ENCODE measurements at places on chromosomes 11 and 22.

DNA sequence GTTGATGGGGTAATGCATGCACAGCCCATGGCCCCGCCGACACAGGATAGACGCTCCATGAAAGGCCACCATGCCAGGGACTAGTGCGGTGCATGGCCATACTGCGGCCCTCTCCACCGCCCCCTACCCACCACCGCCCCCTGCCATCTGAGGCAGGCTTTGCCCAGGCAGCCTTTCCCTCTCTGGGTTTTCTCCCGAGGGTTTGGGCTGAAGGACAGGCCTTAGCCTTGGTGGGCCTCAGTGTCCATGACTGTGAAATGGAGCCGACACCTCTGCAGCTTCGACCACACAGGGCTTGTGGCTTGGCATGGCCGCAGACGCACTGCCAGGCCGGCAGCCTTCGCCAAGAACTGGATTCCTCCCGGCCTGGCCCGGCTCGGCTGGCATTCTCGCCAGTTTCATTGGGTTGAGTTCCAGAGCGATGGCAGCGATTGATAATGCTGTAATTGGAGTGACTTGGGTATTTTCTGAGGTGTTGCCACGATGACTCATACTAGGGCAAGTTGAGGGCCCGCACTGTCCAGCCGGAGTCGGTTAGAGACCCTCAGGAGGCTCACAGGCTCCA is 111.3 kb downstream of the WNT7B start:
- no peak overlapping the region for H3K27ac ChIP-seq
- no peak for DNase-seq
- no peaks in the 10 kb centered on the region for H3K4me1 ChIP-seq
- peaks cover 4% of the 10 kb centered on the region for H3K36me3 ChIP-seq

DNA sequence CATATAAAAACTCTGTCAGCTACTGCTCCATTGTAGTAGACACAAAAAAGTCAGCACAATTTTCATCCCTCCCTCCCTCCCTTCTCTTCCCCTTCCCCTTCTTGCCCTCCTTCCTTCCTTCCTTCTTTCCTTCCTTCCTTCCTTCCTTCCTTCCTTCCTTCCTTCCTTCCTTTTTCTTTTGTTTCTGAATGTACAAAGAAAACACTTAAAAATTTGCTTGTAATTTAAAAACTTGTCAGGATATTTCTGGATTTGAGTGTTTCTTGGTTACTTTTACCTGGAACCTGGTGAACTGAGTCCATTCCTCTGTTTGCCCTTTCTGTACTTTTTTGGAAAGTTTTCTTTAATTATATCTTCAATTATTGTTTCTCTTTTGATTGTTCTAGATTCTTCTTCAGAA is 31.5 kb upstream of the PLET1 start:
- H3K4me1 ChIP-seq = peaks cover 4% of the 10 kb centered on the region
- peaks cover 5% of the 10 kb centered on the region for H3K36me3 ChIP-seq
- no peak for DNase-seq
- H3K27ac ChIP-seq = no peak overlapping the region
- H3K4me3 ChIP-seq = no peak overlapping the region
- no peaks in the 10 kb centered on the region for H3K27me3 ChIP-seq

DNA sequence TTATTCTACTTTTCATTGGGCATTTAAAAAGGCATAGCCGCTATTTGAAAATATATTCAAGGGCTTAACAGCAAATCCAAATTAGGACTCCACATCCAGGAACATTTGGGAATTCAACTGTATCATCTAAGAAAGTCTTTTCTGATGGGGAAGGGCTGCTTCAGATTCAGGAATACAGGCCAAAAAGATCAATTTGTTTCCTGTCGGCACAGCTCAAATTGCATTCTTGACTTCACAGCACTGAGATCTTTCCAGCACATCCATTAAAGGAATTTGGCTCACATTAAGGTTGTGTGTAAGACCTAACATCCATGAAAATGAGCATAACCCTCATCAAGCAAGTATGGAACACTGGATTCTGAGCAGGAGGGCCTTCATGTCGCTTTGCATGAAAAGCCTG is 1169.5 kb upstream of the CCDC90B start:
- peaks cover 5% of the 10 kb centered on the region for H3K27me3 ChIP-seq
- no peak for DNase-seq
- no peak overlapping the region for H3K27ac ChIP-seq
- no peaks in the 10 kb centered on the region for H3K4me1 ChIP-seq

- H3K27ac ChIP-seq = no peak overlapping the region
- no peak for DNase-seq
- H3K36me3 ChIP-seq = no peaks in the 10 kb centered on the region
- H3K4me1 ChIP-seq = no peaks in the 10 kb centered on the region
- H3K27me3 ChIP-seq = peaks cover 3% of the 10 kb centered on the region
Observed at GRCh38 chr11:108983636-108984420, 319.0 kb downstream of the DDX10 start.

GRCh38 chr22:31626427-31627150 is 35.4 kb downstream of the PISD start:
- peaks cover 2% of the 10 kb centered on the region for H3K36me3 ChIP-seq
- no peak overlapping the region for H3K4me3 ChIP-seq
- H3K4me1 ChIP-seq = peaks cover 39% of the 10 kb centered on the region

DNA sequence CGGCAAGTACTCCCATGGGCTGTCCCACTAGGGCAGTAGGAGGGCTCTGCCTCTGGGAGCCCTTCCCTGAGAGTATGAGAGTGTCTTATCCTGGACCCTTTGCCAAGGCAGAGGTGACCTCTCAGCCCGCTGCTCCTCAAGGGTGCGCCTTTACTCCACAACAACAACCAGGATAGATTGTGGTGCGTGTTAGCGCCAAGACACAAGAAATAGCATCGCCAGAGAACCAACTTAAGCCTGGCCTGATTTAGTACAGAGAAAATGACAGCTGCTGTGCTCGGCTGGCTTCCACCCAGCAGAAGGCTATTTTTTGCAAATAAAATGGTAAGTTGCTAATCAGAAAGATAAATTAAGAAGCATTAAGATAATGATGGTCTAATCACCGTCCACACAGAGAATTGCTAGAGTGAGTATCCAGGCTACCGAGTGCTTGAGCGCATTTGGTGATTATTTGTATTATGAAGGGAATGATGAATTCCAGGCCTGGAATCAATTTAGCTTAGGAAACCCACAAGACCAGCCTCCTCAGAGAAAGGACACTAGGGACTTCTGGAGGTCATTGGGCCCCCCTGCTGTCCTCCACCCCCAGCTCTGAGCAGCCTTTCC is 119.8 kb downstream of the PKNOX2 start:
- peaks cover 4% of the 10 kb centered on the region for H3K27me3 ChIP-seq
- no peaks in the 10 kb centered on the region for H3K36me3 ChIP-seq
- no peak overlapping the region for H3K4me3 ChIP-seq

- no peaks in the 10 kb centered on the region for H3K36me3 ChIP-seq
- peaks cover 11% of the 10 kb centered on the region for H3K27me3 ChIP-seq
- peak; percentile 21 for DNase-seq
- peak within 1 kb of the TSS; percentile 78 for H3K4me3 ChIP-seq
- H3K27ac ChIP-seq = peak within 1 kb of the TSS; percentile 46
Observed at GRCh38 chr11:17351510-17352176, at the start of gene NCR3LG1. NCR3LG1 (plus strand) TSS chr11:17351800; CDS start chr11:17351970, 170 bp downstream.

GRCh38 chr22:27699383-27700019 is 102.1 kb downstream of the MN1 start:
- H3K4me3 ChIP-seq = no peak overlapping the region
- H3K4me1 ChIP-seq = no peaks in the 10 kb centered on the region
- H3K36me3 ChIP-seq = no peaks in the 10 kb centered on the region
- no peaks in the 10 kb centered on the region for H3K27me3 ChIP-seq
- H3K27ac ChIP-seq = no peak overlapping the region

GRCh38 chr22:48734961-48735360 is 1092.7 kb downstream of the BRD1 start:
- no peak overlapping the region for H3K27ac ChIP-seq
- DNase-seq = no peak
- no peaks in the 10 kb centered on the region for H3K27me3 ChIP-seq
- no peaks in the 10 kb centered on the region for H3K36me3 ChIP-seq

DNA sequence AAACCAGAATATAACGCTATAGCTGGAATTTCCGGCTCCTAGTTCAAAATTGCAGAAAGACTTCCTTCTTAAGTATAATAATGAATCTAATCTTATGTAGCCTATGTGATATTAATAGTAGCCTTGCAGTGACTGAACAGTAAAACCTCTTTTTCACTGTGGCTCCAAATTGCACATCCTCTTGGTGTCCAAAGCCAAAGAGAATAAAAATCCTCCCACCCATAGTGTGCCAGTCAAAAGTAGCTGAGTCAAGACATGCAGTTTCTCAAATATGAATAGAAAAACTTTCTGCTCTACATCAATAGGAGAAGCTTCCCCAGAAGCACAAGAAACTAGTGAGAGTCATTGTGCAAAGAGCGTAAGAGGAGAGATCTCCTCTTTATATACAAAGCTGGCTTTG is 76.0 kb upstream of the PICALM start:
- H3K27ac ChIP-seq = peak overlapping the region; percentile 43
- DNase-seq = no peak
- no peak overlapping the region for H3K4me3 ChIP-seq
- H3K36me3 ChIP-seq = peaks cover 2% of the 10 kb centered on the region
- peaks cover 1% of the 10 kb centered on the region for H3K27me3 ChIP-seq

GRCh38 chr11:112630496-112630895 is 330.7 kb upstream of the NCAM1 start:
- H3K4me3 ChIP-seq = no peak overlapping the region
- peaks cover 11% of the 10 kb centered on the region for H3K27me3 ChIP-seq

DNA sequence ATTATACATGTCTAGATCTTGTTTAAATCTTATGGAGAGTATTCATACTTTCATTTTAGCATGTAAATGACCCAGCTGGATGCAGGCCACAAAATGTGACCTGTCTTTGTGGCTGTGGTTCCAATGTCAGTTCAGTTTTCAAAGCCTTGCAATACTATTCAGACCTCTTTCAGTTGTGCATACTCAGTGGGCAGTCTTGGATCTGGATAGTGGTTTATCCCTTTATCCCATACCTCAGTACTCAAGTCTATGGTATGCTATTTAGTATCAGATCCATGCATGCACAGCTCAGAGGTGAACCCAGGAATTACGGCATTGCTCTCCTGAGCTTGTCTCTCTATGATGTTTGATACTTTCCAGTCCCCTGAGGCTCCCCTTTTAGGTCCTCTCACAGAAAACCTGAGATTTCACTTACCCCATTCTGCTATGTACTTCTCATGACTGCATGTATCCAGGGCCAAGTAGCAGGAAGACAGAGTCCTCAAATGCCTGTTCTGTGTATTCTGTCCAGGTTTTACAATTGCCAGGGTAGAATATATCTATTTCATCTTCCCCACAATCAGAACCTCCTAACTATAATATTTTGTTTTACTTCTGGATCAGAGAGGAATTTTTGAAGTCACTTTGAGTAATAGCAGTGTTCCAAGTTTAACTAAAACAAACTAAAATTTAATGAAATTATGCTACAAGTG is 6.9 kb upstream of the P4HA3 start:
- peaks cover 4% of the 10 kb centered on the region for H3K36me3 ChIP-seq
- no peak for DNase-seq
- H3K4me3 ChIP-seq = no peak overlapping the region
- H3K4me1 ChIP-seq = peaks cover 4% of the 10 kb centered on the region
- peaks cover 12% of the 10 kb centered on the region for H3K27me3 ChIP-seq

- no peaks in the 10 kb centered on the region for H3K36me3 ChIP-seq
- H3K4me3 ChIP-seq = no peak overlapping the region
- no peak for DNase-seq
- no peak overlapping the region for H3K27ac ChIP-seq
- peaks cover 5% of the 10 kb centered on the region for H3K4me1 ChIP-seq
Observed at GRCh38 chr11:44863231-44863630, 87.5 kb downstream of the TP53I11 start.

DNA sequence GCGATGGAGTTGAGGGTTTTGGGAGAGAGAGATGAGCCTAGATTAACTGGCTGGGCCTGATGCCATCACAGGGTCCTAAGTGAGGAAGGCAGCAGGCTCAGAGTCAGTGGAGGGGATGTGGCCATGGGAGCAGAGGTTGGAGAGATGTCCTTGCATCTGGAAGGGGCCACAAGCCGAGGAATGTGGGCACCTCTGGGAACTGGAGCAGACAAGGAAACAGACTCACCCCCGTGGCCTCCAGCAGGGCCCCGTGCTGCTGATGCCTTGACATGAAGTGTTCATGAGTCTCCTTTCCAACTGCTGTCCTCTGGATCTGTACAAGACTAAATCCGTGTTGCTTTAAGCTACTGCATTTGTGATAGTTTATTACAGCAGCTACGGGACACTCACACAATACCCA is 49.2 kb downstream of the SHISAL1 start:
- no peak for DNase-seq
- no peaks in the 10 kb centered on the region for H3K36me3 ChIP-seq
- no peak overlapping the region for H3K27ac ChIP-seq

DNA sequence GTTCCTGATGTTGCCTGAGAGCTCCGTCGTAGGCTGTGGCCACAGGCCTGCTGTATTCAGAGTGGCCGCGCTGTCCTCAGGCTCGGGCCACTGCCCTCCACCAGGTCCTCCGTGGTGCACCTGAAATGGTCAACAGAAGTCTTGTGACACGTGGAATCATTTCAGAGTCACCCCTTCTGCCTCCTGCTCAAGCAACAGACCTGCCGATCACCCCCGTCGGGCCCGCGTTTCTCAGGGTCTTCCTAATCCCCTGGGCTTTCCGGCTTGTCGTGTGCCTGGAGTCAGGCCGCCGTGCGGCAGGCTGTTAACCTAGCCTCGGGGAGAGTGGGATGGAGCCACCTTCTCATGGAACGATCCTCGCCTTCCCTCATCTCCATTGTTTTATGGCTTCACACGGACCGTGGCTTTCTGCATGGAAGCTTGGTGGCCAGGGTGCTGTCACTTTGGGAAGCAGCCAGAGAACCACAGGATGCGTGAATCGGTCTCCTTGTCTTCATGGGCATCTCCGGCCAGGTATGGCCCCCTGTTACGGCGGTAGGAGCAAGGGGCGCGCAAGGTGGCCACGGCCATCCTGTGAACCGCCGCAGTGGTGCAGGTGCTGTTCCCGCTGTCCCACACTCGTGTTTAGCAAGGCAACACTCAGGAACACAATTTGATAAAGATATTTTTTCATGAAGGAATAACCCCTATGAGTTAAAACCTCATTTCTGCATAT is 24.1 kb downstream of the NADSYN1 start:
- no peak overlapping the region for H3K4me3 ChIP-seq
- no peaks in the 10 kb centered on the region for H3K27me3 ChIP-seq
- no peaks in the 10 kb centered on the region for H3K4me1 ChIP-seq
- H3K36me3 ChIP-seq = peaks cover 44% of the 10 kb centered on the region

DNA sequence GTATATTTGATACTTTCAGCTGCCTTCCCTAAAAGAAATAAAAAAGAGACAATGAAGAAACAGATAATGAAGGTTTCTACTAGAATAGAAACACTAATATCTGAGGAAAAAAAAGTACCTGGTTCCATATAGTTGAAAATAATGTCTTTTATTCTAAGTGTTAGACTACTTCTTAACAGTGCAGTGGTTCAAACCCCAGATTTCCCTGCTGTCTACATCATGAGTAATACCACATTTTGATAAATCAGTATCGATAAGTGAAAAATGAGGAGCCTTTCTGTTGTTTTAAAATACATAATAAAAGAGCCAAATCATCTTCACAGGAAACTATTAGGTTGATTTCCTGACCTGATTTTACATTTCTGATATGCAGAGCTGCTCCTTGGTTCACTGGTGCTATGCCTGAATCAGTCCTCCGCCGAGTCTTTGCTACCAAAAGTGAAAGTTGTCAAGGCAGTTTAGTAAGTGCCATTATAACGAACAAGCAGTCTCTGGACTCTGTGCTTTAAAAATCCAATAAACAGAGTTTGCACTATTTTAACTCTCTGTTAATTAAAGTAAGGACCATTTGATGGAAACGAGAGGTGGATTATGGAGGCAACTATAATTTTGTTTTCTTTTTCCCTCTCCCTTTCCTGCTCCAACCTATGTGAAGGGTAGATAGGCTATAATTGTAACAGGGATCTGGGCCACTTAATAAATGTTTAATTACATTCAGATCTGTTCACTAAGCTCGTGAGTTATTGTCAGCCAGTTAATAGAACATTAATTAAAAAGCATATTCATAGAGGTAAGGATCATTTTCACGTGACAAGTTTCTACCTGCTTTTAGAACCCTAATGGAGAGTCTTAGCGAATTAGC is 724.5 kb upstream of the RAG2 start:
- no peak overlapping the region for H3K4me3 ChIP-seq
- H3K27me3 ChIP-seq = no peaks in the 10 kb centered on the region
- no peak overlapping the region for H3K27ac ChIP-seq
- no peaks in the 10 kb centered on the region for H3K4me1 ChIP-seq
- H3K36me3 ChIP-seq = no peaks in the 10 kb centered on the region

All from memory B cell (primary cell).